ENCODE measurements at places on chromosomes 6 and 20.

GRCh38 chr6:110039981-110040383 lies 61.9 kb downstream of the GPR6 start:
- peak; percentile 2 for DNase-seq

GRCh38 chr20:47355489-47356219 lies 845 bp downstream of the ZMYND8 start:
- DNase-seq: no peak

DNA sequence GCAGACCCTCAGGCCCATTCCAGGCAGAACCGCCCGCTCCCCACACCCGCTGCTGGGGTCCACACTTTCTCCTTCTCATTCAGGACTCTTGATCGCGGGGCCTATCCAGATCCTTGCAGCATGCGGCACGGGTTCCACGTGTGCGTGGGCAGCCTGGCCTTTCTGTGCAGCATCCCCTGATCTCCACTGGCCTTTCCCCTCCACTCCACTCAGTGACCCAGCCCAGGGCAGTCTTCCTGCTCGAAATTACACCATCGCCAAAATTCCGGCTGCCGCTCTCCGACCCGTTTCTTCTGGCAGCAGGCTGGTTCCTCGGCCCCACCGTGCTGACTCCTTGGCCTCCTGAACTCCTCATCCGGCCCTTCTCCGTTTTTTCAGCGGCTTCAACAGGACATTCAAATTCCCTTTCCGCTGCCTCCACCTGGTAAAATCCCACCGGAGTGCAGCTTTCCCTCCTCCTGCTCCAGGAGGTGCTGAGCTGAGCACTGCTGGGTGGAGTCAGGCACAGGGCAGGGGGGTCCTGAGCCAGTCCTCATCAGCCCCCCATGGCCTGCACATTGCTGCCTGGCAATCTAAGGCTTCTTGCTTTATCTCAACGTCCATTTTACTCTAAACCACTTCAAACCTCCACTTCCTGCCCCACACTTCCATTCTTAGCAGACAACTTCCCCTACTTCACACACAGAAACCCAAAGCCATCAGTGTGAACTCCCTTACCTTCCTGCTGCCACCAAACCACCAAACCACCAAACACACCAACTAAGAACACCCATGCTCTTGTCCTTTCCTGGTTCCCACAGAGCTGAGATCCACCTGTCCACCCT lies 9.0 kb downstream of the SFT2D1 start:
- no peak for DNase-seq

DNA sequence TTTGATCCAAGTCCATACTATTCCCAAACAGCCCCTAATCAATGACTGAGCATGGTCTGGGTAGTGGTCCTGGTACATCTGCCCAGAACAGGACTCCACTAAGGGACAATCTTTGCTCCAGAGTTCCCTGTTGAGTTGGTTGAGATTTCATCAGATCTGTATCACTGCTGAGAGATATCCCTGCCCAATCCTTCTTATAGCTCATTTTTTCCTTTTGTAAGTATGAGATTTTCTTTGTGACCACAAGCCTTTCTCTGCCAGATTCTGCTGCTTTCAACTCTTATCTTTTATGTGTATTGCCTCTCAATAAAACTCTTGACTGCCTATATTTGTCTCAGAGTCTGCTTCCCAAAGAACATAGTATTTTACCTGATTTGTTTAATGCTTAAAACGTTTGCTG lies 46.2 kb upstream of the LAMA2 start:
- no peak for DNase-seq

GRCh38 chr6:90044833-90045381 lies 150.6 kb downstream of the GJA10 start:
- DNase-seq: no peak

GRCh38 chr6:107314531-107314939 lies 144.8 kb downstream of the PDSS2 start:
- DNase-seq: no peak

DNA sequence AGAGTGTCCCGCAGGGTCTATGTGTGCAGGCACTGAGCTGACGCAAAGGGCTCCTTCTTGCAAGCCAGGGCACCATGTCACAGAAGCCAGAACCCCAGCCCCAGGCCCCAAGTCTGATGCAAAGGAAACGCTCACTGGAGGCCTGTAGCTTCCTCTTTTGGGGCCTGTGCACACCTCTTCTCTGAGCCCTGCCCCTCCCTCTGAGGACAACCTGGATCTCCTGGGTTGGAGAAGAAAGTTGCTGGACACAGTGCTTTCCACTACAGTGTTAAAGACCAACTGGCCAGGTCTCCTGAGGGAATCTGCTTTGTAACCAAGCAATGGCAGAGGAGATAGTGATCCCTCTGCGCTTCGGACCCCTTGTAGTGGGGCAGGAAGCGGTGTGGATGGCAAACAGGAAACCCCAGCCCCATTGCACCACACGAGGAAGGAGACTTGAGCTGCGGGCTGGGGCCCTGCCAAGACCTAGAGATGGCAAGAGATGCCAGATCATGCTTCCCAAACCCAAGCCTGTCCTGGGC lies 90.0 kb downstream of the PRND start:
- peak; percentile 81 for DNase-seq

DNA sequence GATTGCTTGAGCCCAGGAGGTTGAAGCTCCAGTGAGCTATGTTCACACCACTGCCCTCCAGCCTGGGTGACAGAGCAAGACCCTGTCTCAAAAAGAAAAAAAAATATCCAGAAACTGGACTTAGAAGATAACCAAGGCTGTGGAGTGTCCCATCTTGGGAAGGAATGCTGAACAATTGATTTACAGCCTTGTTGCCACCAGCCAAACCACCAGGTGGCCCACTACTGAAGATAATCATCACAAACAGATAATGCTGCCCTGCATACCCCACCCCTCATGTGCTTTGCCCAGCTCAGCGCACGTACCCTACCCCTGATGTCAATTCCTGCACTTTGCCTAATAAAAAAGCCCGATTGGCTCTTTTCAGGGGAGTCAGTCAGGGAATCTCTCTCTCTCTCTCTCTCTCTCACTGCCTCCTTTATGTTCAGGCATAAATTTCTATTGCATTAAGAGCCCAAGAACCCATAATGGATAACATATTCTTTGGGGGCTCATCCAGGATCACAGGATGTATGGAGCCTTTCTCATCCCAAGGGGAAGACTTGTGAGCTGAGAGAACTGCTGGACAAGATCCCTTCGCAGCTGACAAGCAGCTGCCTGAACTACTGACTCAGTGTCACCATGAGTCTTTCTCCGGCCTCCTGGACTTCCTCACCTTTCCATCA lies 166.4 kb downstream of the CD24 start:
- no peak for DNase-seq

DNA sequence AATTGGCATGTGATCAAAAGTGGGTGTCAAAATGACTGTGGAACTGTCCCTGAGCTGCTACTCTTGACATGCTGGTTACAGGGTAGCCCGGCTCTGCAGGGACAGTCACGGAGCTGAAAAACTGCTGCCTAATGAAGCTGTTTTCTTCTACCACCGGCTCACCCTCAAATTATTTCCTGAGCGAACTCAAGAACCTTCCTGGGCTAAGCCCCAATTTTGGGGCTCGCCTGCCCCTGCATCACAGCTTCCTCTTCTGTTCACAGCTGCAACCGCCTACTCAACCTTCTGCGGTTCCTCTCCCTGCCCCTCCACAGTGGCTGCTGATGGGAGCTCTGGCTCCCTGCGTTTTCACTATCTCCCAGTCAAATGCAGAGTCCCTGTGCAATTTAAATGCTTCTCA lies 110.8 kb upstream of the MLN start:
- peak; percentile 58 for DNase-seq

GRCh38 chr6:135664527-135664926 lies 167.0 kb upstream of the AHI1 start:
- no peak for DNase-seq

DNA sequence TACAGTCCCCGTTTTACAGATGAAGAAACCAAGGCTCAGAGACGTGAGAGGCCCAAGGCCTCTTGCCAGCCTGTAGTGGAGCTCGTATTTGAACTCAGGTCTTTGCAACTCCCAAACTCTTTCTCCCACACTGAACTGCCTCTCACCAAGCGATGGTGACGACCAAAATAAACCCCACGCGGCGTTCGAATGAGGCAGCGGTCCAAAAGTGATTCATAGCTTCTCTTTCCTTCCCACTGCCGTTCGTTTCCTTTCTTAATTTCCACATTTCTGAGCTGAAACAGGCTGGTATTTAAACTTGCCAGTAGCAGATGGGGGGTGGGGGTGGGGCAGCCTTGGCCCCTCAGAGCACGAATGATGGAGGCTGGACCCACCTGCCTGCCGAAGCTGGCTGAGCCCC lies 252.9 kb upstream of the KCNG1 start:
- DNase-seq: no peak

- no peak for DNase-seq
These were observed 164.1 kb upstream of the SALL4 start for GRCh38 chr20:51966296-51966971.

GRCh38 chr6:139418481-139419132 lies 44.2 kb upstream of the CITED2 start:
- no peak for DNase-seq

DNA sequence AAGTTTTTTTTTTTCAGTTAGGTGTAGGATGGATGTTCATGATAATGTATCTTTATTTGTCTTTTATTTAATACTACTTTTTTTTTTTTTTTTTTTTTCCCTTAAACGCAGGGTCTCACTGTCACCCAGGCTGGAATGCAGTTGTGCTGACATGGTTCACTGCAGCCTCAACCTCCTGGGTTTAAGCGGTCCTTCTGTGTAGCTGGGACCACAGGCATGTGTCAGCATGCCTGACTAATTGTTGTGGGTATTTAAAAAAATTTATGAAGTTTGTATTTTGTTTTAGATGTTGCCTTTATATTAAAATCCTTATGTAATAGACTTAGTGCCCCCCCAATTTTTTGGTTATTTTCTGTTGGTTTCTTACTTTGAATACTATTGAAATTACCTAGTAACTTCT lies 42.6 kb downstream of the NCOA3 start:
- no peak for DNase-seq

- no peak for DNase-seq
These were observed 56.5 kb downstream of the ERMARD start for GRCh38 chr6:169807699-169808607.

DNA sequence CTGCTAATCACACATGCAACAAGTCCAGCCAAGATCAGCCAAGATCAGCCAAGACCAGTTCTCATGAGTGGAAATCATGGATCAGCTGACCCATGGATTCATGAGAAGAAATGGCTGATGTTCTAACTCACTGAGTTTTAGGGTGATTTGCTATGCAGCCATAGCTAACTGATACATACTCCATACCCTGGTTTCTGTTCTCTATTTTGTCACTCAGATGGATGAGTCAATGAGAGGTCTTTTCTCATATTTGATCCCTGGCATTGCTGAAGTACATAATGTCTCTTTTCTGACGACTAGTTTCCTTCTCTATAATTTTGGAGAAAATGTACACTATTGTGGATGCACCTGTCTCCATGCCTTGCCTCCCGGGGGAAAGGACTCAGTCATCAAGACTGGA lies 118.4 kb upstream of the LY86 start:
- DNase-seq: no peak
